ENCODE measurements at places on chromosomes 6 and 20.
A peak's percentile ranks its signal among the peaks of the same experiment; 100 is the strongest.

GRCh38 chr6:40722553-40723258 lies 135.5 kb upstream of the LRFN2 start:
- DNase-seq = no peak

- peak; percentile 38 for DNase-seq
These were observed 78.4 kb upstream of the FBXL4 start for GRCh38 chr6:99026135-99026534.

DNA sequence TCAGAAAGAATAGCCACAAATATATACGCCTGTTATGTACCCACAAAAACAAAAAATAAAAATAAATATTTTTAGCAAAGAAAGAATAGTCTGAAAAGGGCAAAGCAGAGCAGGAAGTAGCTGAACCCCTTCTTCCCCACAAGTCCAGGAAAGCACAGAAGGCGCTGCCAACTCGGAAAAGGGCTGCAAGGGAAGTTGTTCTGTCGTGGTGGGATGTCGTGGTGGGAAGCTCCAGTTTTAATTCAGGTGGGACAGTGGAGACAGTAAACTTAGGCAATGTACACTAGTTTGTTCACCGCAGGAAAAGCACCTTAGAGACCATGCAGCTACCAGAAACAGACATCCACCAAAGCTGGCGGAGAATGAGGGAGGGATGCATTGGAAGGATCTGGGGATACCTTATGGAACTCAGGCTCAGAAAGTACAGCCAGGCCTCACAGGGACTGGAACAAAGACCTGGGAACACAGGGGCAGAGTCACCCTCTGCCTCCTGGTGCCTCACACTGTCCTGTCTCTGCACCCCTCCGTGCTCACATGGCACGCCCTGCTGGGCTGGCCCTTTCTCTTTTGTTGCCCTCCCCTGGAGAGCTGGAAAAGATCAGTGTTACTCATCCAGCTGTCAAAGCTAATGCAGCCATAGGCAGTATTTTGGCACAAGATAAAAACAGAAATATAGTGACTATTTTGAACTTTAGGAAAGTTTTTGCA lies 3.3 kb upstream of the APMAP start:
- no peak for DNase-seq

GRCh38 chr6:5260111-5260620 lies 584 bp downstream of the LYRM4 start:
- peak; percentile 87 for DNase-seq

- no peak for DNase-seq
These were observed 27.5 kb downstream of the DLL1 start for GRCh38 chr6:170263410-170263809.

DNA sequence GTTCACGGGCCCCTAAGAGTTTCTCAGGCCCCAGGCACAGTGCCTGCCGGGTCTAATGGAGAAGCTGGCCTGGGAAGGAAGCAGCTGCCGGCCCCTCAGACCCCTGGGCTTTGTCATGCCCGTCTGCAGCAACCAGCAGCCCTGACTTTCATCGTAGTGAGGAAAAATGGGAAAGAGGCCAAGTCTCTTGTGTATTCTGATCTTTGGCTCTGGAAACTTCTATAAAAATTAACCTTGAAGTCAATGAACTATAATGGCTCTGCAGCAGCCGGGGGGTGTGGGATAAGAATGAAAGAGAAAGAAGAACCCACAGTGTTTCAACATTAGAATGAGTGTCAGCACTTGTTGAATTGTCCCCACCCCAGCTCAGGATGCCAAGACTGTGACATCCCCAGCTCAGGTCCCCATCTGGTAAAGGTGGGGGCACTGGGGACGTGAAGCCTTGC lies 12.9 kb downstream of the TGM2 start:
- DNase-seq = no peak

DNA sequence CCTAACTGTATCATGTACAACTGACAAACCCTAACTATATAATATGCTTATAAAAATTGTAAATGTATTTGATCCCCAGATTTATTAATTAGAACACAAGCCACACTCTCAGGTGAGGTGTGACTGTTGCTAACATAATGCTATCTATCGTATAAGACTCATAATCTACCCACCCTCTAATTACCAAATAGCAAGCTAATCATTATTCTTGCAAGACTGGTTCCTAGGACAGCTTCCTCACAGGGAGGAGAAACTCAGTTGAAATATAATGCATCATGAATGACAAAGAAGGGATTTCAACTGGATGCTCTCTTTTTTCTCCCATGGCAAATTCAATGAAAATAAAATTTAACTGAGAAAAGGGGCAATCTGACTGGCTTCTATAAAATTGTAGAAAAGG lies 35.4 kb downstream of the ELOVL4 start:
- DNase-seq = no peak

DNA sequence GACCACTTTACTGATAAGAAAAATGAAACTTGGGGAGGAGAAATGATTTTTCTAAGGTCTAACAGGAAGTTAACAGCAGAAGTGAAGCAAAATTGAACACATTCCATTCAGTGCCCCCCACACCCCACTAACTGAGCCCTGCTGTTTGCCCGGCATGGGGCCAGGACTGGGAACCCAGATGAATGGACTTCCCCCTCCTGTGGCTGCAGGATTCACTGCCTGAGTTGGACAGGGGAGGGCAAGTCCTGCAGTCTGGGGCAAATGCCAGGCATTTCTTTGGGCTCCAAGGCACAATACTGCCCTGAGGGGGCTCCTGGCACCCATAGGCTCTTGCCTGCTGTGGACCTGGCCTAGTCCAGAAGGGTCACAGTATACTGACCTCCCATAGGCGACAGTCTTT lies 28.3 kb downstream of the FYN start:
- no peak for DNase-seq

GRCh38 chr20:1484438-1485116 lies 6.6 kb downstream of the SIRPB2 start:
- DNase-seq = no peak
